ENCODE measurements at places on chromosomes 2 and 18.

- DNase-seq: no peak
Measured at GRCh38 chr2:151981886-151982285, 117.0 kb downstream of the CACNB4 start.

- DNase-seq: peak; percentile 95
Measured at GRCh38 chr2:11389551-11390398, 45.3 kb upstream of the ROCK2 start.

- no peak for DNase-seq
Measured at GRCh38 chr18:58887613-58887963, 22.9 kb downstream of the ZNF532 start.

DNA sequence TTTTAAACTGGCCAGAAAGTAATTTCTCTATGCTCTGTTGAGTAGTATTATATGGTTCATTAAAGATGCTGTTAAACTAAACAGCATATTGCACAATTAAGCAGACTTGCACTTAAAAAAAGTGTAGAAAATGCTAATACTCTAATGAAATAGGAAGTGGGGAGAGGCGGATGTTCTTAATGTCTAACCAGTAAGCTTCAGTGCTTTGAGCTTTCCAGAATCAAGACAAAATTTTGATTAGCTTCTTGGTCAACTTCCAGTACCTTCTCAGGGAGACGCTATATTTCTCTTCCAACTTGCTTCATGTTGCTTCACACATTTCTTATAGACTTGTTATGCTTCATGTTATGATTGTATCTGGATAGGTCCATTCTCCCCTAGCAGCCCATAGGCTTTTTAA is 89.1 kb downstream of the MAP2 start:
- no peak for DNase-seq

- no peak for DNase-seq
Measured at GRCh38 chr2:205130111-205130829, 552.0 kb upstream of the NRP2 start.

DNA sequence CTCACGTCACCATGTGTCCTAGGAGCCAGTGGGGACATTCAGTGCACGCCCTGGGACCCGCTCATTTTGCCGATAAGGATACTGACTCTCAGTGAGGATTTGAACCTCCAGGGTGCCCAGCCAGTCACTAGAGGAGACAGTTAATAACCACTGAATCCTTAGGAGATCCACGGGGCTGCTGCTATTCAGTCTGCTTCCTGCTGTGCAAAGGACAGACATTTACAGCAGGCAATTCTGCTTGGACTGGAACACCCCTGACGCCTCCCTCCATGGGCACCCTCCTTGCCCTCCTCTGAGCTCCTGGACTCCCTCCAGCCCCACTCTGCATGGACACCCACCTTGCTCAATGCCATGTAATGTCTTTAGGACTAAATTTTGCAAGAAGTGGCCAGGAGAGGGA is 265.5 kb downstream of the EIPR1 start:
- no peak for DNase-seq

DNA sequence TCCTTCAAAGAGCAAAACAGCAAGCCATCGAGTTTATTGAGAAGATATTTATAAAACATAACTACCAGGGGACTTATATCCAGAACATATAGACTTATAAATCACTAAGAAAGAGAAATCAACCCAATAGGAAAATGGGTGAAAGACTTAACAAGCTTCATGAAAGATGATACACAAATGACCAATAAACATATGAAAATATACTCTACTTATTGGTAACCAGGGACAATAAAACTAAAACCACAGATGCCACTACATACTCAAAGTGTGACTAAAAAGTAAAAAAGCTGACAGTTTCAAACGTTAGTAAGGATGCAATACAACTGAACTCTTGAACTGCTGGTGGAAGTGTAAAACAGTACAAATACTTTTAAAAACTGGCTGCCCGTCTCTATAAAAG is 154.3 kb downstream of the TMEM163 start:
- DNase-seq: no peak

DNA sequence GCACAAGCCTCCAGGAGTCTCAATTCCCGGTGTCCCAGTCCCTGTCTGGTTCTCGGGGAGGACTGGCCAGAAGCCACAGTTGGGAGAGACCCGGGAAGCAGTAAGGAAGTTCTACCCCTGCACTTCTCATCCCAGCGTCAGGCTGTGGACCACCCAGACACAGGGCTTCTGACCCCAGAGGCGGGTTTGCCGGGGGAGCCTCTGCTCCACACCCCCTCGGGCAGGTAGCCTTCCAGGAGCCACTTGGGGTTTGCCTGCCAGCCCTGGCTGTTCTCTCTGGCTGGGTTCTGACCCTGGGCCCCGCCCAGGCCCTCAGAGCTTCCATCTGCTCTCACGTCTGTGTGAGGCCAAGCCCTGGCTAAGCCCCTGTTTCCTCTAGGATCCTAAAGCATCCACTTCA is 94.4 kb upstream of the GPC1 start:
- DNase-seq: no peak

DNA sequence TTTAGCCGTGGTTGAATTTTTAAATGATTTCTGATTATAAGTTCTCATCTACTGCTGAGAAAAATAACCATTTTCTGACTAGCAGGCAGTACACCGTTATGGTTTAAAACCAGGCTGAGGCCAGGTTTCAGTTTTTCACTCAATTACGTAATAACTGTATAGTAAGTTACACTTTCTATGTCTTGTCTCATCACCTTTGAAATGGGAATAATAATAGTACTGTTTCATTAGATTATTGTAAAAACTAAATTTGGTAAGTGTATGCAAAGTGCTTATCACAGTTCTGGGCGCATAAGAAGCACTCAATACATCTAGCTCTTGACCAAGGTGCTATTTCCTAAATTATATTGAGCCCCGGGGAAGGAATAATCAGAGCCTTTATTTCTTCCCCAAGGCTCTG is 76.8 kb downstream of the LIMS1 start:
- DNase-seq: no peak

DNA sequence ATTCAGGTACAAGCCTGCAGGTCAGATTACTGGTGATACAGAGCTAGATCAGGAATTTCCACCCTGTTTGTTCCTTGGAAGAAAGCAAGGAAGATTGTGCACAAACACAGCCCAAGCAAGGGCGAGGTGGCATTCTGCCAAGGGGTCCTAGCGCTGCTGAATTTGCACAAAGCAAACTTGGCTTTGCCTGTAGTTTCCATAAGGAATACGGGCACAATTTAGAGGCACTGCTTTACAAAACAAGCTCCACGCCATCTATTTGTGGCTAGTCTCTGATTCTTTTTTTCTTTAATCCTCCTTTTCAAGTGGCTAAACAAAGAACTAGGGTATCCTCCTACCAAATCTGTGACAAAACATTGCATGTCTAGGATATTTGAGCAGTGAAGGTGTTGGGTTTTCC is 195.5 kb upstream of the ACVR2A start:
- no peak for DNase-seq

GRCh38 chr2:43019536-43020183 is 206.7 kb downstream of the ZFP36L2 start:
- DNase-seq: no peak

- DNase-seq: no peak
Measured at GRCh38 chr2:190846746-190847145, 33.9 kb upstream of the GLS start.

- no peak for DNase-seq
Measured at GRCh38 chr2:29345236-29345635, 230.0 kb downstream of the CLIP4 start.

- DNase-seq: peak; percentile 84
Measured at GRCh38 chr2:69567157-69567908, 76.2 kb downstream of the AAK1 start.

DNA sequence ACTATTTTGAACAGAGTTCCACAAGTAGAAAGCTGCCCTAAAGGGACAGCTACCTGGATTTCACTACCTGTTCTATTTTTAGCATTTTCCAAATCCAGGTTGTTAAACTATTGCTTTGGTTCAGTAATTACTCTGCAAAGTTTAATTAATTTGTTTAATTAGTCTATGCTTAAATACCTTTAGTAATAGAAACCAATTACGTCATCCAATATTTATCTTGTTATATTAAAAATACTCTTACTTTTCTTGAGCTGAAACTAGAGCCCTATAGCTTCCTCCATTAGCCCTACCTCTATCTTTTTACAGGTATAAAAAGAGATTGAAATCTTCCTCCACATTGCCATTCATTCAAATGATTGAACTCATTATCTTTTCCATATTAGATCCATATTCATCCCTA is 514.6 kb downstream of the DSC3 start:
- DNase-seq: no peak

- no peak for DNase-seq
Measured at GRCh38 chr2:96499061-96499960, 5.8 kb downstream of the NEURL3 start.

DNA sequence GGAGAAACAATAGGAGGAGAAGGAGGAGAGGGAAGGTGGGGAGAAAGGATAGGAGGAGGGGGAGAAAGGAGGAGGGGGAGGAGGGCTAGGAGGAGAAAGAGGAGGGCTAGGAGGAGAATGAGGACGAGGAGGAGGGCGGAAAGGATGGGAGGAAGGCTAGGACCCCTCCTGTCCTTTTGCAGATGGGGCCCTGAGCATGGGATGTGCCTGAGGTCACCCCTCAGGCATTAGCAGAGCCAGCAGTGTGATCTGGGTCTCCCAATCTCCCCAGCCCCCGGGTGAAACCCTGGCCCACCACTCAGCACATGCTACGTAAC is 601 bp upstream of the ANO7 start:
- DNase-seq: no peak

DNA sequence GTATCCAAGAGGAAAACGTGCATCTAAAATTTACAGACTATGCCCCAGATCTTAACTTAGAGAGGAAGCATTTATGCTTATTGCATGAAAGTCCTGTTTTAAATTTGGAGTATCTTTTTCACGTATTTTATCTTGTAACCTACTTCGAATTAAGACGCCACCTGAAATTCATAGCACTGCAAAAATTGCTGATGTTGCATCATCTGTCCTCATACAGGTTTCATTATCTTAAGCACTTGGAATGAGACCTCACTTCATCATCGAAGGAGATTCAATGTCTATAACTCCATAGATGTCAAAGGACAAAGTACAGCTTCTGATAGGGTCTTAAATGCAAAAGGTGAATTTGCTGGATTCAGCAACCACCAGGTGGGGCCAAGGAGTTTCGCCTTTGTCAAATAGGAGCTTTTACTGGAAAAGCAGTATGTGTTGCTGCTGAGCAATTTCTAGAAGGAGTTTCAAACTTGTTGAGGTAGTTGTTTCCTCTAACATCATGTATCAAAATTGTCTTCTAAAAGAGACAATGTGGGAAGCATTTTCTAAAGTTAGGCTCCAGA is 106.4 kb upstream of the CCDC85A start:
- DNase-seq: peak; percentile 30

- DNase-seq: no peak
Measured at GRCh38 chr2:235439959-235440662, 53.7 kb upstream of the AGAP1 start.

Data from LoVo (cell line).